ENCODE measurements at places on chromosomes 12 and 14.

DNA sequence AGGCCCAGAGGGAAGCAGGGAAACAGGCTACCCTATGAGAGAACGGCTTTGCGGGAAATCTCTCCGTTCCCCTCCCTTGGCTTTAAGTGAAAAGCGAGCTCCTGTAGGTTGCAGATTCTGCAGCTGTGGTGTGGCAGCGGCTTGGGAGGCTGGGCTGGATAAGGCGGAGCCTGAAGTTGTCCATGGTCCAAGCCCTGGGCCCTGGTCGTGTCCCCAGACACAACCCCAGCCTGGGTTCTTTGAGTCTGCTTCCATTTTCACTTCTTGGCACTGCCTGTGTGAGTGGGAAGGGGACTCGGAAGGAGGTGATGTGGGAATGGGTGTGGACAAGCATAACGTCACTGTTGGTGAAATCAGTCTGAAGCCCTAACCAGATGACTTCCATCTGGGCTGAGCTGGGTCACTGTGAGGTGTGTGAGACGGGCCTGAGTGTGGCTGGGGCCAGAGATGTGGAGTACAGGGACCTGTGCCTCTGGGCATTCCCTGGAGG lies 43.0 kb upstream of the CTDSP2 start:
- no peak for DNase-seq

DNA sequence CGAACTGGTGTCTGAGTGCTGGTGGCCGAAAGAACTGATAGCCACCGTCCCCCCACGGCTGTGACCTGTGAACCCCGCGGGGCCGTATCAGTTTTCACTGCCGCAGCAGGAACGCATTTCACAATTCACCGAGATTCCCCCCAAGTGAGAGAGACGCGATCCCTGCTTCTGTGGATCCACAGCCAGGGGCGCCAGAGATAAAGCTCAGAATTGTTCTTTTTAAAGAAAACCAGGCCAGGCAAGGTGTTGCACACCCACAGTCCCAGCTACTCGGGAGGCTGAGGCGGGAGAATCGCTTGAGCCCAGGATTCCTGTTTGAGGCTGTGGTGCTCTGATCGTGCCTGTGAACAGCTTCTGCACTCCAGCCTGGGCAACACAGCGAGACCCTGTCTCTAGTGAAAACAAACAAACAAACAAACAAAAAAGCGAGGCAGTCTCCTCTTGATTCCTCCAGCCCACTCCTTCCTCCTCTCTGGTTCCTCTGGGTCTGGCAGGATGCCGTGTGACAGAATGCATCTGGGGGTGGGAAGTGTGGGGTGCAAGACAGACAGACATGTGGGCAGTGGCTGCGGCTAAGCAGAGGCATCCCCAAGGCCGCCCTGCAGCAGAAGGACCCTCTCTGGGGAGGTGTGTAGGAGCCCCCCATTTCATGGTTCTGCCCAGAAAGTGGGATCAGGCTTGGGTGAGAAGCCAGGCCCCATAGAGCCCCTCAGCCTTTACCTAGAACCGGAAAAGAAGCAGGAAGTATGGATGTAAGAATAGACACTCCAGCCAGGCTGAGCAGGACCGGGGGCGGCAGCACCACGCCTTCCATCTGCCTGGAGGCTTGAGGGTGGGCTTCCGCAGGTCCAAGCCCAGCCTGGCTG lies 39.2 kb upstream of the PPP1R13B start:
- peak; percentile 63 for DNase-seq

- DNase-seq, result no peak
Observed at GRCh38 chr14:78278464-78279250, 108.5 kb downstream of the NRXN3 start.

GRCh38 chr14:42480255-42480654 lies 873.6 kb downstream of the LRFN5 start:
- DNase-seq, result no peak
